ENCODE measurements at places on chromosomes 4 and X. TPM values are rescaled to one million over a fixed set of nuclear protein-coding genes. Genes with fewer than 3 reads are reported as not detected.

The MAGEB2 gene
- total RNA-seq: not detected

The CTAG1B gene
- total RNA-seq: not detected

The BEX2 gene
- total RNA-seq: 142 TPM

- no peak for DNase-seq
Measured at GRCh38 chr4:84565951-84566350, 17.0 kb upstream of the CDS1 start.

DNA sequence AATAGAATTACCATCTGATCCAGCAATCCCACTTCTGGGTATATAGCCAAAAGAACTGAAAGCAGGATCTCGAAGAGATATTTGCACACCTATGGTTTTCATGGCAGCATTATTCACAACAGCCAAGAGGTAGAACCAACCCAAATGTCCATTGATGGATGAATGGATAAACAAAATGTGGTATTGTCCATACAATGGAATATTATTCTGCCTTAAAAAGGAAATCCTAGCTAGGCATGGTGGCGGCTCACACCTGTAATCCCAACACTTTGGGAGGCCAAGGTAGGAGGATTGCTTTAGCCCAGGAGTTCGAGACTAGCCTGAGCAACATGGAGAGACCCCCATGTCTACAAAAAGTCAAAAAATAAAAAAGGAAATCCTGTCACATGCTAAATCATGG is 27.3 kb downstream of the SAT1 start:
- no peak for DNase-seq

DNA sequence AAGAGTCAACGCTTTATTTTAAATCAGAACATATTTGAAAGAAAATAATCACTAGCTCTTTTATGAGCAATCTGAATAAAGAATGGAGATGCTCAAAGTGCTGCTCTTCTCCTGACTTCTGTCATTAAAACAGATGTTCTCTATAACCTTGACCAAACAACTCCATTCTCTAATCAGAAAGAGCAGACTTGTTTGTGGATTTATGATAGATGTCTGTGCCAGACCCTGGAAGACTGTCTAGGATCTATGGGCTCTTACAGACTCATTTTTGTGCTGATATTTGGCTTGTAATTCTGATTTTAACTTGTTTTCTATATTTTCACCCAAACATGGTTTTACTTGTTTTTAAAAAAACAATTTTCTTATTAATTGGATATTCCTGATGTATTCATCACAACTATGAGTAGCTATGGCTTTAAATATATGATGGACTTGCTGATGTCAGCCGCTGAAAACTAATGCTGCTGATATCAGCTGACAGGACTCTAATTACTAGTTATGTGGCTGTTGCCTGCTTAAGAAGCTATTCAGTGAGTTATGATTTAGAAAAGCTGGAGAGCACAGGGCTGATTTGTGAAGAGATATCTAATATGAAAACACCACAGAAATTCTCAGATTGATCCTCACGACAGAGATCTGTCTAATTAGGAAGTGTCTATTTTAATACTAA is 31.6 kb upstream of the MAML3 start:
- DNase-seq: no peak

GRCh38 chr4:2689825-2690700 is 66.1 kb downstream of the TNIP2 start:
- no peak for DNase-seq

DNA sequence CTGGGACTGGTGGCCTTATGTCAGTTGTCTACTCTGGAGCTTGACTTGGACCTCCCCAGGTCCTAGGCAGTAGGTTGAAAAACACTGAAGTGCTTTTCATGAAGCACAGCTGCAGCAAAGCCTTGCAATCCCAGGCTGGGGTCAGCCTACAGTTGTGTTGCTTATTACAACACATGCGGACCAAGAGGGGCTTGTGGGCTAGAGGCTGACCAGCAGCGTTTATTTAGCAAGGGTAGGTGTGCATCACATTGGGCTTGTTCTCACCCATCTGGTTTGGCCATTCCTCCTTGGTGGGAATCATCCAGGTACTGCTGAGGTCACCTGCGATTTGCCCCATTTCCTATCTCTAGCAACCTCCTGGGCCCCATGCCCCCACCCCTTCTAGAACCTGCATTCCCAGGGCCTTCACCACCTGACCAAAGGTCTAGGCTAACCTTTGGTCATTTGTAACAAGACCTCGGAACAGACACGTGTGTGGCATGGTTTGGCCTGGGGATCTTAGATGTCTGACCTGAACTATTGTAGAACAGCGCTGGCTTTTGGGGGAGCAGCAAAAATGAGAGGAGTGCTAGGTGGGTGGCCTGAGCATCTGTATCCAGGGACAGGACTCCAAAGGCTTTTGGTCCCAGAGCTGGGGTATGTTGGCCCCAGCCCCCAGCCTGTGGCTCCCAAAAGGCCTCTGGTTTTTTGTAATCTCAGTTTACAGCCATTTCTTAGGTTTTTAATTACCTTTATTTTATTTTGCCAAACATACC is 3.0 kb downstream of the RPL10 start:
- DNase-seq: no peak

Measured in cardiac muscle cell (in vitro differentiated cells and primary cell).